Mesenchymal stem cell (in vitro differentiated cells and primary cell): ENCODE measurements at places on chromosomes 2 and 18.

GRCh38 chr2:105082107-105082506 is 44.2 kb downstream of the MRPS9 start:
- peaks cover 4% of the 10 kb centered on the region for H3K36me3 ChIP-seq
- DNase-seq, result no peak
- H3K27me3 ChIP-seq, result no peaks in the 10 kb centered on the region
- H3K4me1 ChIP-seq, result peaks cover 3% of the 10 kb centered on the region
- H3K27ac ChIP-seq, result no peak overlapping the region

- no peak for DNase-seq
- H3K4me1 ChIP-seq, result peaks cover 4% of the 10 kb centered on the region
- no peak overlapping the region for H3K4me3 ChIP-seq
- H3K27me3 ChIP-seq, result no peaks in the 10 kb centered on the region
- no peak overlapping the region for H3K27ac ChIP-seq
These were observed 8.5 kb downstream of the CHST10 start for GRCh38 chr2:100408941-100409340.

DNA sequence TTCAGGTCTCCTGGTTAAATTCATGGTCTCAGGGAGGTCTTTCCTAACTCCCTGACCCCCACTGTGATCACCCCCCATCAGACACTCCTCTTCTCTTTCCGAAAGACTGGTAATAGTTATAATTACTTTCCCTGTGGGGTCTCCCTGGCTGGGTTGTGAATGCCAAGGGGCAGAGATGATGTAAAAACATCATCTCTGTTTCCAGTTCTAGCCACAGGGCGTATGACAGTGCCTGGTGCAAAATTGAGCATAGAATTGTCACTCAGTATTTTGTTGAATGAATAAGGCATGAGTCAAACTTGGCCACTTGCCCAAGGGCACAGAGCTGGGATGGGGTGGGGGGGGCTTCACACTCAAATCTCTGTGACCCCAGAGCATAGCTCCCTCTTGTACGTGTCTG is 65.2 kb downstream of the LTBP1 start:
- no peak overlapping the region for H3K27ac ChIP-seq
- H3K4me1 ChIP-seq, result no peaks in the 10 kb centered on the region
- H3K36me3 ChIP-seq, result no peaks in the 10 kb centered on the region

- H3K36me3 ChIP-seq, result no peaks in the 10 kb centered on the region
- no peak overlapping the region for H3K27ac ChIP-seq
- no peak for DNase-seq
- H3K27me3 ChIP-seq, result no peaks in the 10 kb centered on the region
- no peaks in the 10 kb centered on the region for H3K4me1 ChIP-seq
- no peak overlapping the region for H3K4me3 ChIP-seq
These were observed 140.1 kb downstream of the SATB2 start for GRCh38 chr2:199317646-199318045.

DNA sequence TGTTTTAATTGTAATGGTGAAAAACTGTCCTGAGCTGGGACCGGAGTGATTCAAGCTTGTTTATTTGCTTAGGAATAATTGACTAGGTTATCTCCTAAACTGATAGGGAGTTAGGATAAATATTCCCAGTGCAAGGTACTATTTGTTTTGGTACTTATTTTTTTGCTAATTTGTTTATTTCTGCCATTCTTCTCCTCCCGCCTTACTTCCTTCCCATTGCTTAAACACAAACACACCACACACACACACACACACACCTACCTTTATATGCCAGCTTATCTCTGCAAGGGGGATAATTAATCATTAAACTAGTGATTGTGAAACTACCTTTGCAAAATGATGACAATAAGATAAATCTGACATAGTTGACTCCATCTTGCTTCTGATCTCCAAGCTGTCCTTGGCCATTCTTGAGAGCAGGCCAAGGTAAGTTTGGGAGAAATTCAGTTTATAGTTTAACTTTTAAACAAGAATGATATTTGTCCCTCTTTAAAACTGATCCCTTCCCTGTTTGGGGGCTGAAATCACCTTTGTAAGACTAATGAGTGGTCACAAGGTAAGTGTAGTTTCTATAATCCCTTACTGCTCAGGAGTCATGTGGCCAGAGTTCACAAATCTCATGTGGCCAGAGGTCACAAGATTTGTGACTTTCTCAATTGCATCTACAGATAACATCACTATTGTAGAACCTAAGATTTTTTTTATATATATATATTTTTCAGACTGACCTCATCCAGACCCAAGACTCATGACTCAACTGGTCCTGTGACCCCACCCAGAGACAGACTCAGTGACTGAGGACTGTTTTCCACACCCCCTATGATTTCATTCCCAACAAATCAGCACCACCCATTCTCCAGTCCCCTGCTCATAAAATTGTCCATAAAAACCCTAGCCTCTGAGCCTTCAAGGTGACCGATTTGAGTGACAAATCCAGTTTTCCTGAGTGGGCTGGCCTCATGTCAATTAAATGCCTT is 83.1 kb upstream of the LRRTM4 start:
- no peak overlapping the region for H3K27ac ChIP-seq
- no peak overlapping the region for H3K4me3 ChIP-seq
- H3K4me1 ChIP-seq, result no peaks in the 10 kb centered on the region
- H3K27me3 ChIP-seq, result no peaks in the 10 kb centered on the region
- no peak for DNase-seq
